ENCODE measurements at places on chromosomes 5 and 9. TPM values are rescaled to one million over a fixed set of nuclear protein-coding genes. Genes with fewer than 3 reads are reported as not detected.

DNA sequence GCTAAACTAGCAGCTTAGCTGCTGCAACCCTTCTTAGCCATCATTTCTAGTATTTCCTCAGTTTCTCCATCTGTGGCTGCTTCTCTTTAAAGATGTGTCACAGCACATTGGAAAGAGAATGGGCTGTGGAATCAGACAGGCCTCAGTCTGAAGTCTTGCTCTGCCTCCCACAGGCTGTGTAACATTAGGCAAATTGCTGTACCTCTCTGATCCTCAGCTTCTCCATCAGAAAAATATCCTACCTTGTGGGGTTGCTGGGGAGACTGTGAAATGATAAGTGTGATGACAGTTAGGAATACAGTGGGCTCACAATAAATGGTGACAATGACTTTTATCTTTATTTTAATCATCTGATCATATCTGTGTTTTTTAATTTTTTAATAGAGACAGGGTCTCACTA lies 17.5 kb upstream of the TRIM14 start:
- DNase-seq: no peak

DNA sequence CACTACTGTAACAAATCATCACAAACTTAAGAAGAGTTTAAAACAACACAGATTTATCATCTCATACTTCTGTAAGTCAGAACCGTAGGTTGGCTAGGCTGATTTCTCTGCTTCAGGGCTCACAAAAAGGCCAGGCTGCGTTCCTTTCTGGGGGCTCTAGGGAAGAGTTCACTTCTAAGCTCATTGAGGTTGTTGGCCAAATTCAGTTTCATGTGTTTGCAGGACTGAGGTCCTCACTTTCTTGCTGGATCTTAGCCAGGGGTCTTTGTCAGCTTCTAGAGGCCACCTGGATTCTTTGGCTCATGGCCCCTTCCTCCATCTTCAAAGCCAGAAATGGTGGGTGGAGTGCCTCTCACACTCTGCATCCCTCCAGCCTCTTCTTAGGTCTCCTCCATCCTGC lies 76.0 kb downstream of the ACTBL2 start:
- no peak for DNase-seq

DNA sequence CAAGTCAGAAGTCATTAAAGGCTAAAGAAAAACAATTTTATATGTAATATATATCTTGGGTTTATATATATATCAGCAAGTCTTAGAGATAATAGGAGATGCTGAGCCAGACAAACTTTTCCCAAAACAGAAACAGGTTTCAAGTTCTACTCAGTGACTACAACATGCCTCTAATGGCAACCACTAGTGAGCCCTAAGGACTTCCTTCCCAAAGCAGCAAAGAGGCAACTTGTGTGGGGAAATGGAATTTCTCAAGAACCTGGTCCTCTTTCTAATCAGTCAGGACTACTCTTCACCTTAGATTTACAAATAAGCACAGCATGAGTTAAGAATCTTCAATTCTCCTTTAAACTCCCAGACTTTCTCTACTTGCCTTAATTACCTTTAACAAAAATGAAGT lies 17.6 kb downstream of the RNF38 start:
- DNase-seq: no peak

- DNase-seq: no peak
Measured at GRCh38 chr9:4422495-4422894, 67.8 kb upstream of the SLC1A1 start.

DNA sequence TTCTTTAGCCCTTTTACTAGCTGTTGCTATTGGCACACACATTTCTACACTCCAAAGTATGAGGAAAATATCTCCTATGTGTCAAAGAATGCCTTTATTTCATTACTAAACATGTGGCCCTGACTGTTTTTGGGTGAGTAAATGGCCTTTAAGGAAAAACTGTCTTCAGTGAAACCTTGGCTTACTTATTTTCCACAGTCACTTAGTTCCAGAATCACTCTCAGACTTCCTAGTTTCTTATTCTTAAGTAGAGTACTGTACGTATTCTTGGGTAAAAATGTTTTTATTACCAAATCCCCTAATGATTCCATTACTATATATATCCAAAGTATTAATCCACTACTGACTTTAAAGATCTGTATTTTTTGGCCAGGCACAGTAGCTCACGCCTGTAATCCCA lies 27.5 kb downstream of the ERP44 start:
- DNase-seq: no peak

GRCh38 chr5:150700246-150700593 lies 642 bp downstream of the RBM22 start:
- no peak for DNase-seq

GRCh38 chr5:90843443-90843842 lies 284.8 kb downstream of the ADGRV1 start:
- DNase-seq: no peak

GRCh38 chr9:6632516-6633183 lies 12.9 kb downstream of the GLDC start:
- DNase-seq: peak; percentile 50

DNA sequence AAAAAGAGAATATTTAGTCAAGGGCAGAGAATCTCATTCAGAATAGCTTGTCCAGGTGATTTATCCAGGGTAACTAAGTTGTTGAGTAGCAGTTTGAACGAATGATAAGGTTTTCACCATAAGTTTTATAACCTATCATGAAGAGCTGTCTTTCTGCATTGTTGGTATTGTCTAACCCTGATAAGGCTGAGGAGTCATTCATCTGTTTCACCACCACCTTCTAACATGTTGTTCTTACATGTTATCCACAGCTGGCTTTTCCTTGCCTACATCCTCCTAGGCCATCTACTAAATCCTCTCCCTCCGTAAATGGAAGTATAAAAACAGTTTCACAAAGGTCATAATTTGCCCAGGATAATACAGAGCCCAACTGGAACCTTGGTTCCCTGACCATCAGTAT lies 24.1 kb downstream of the ZNF462 start:
- DNase-seq: no peak

DNA sequence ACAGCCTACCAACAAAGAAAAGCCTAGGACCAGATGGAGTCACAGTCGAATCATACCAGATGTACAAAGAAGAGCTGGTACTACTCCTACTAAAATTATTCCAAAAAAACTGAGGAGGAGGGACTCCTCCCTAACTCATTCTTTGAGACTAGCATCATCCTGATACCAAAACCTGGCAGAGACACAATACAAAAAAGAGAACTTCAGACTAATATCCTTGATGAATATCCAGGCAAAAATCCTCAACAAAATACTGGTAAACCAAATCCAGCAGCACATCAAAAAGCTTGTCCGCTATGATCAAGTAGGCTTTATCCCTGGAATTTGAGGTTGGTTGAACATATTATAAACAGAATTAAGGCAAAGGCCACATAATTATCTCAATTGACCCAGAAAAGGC lies 900.4 kb upstream of the ARRDC3 start:
- DNase-seq: no peak

- no peak for DNase-seq
Measured at GRCh38 chr9:71602652-71603051, 165.7 kb downstream of the CEMIP2 start.

- DNase-seq: no peak
Measured at GRCh38 chr5:14810282-14810681, 61.3 kb downstream of the ANKH start.

DNA sequence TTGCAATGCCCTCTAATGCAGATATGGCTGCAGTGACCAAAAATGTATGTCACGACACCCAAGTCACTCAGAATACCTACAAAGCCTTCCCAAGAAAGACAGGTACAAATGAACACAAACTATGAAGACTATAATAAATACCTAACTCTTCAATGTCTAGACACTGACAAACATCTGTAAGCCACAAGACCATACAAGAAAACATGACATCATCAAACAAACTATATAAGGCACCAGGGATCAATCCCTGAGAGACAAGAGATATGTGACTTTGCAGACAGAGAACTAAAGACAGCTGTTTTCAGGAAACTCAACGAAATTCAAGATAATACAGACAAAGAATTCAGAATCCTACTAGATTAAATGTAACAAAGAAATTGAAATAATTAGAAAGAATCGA lies 603.7 kb downstream of the CDH9 start:
- DNase-seq: no peak

GRCh38 chr5:96569770-96570169 lies 92.4 kb upstream of the CAST start:
- DNase-seq: no peak

DNA sequence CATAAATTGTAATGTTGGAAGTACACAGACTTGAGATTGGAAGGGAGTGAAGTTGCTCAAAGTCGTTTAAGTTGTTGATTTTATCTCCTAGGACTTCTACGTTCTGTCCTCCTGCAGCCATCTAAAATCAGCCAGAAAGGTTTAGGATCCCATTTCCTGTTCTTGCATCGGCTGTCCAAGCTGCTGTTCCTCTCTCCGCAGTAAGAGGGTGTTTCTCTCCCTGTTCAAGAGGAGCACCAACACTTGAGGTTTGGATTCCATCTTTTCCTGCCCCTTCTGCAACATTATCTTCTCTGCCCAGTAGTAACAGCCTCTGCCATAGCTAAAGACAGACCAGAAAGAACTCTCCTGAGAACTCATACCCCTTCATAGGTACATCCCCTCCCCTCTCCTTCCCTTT lies 373.4 kb downstream of the GADD45G start:
- no peak for DNase-seq

- no peak for DNase-seq
Measured at GRCh38 chr5:32646061-32646969, 61.0 kb downstream of the SUB1 start.

- no peak for DNase-seq
Measured at GRCh38 chr9:109771087-109771486, 8.9 kb upstream of the PALM2AKAP2 start.

DNA sequence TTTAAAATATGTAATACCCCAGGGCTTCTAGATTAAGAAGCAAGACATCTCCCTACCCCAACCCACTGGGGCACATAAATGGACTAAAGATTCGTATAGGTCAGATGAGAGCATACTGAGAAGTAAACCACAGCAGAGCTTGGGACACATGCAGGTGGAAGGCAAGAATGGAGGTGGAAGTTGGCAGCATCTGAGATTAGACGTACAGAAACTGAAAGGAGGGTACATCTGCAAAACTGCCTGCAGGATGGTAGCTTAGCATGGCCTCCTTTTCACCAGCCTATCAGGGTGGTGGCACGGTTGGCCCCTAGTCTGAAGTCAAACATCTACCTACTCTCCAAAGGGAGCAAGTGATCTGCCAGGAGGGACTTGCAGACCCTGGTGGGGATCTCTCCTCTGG lies 181.8 kb downstream of the TSSK1B start:
- peak; percentile 13 for DNase-seq

GRCh38 chr9:82706786-82707185 lies 356.2 kb downstream of the RASEF start:
- DNase-seq: no peak

- DNase-seq: peak; percentile 74
Measured at GRCh38 chr5:159106569-159107282, 7.0 kb upstream of the EBF1 start.

DNA sequence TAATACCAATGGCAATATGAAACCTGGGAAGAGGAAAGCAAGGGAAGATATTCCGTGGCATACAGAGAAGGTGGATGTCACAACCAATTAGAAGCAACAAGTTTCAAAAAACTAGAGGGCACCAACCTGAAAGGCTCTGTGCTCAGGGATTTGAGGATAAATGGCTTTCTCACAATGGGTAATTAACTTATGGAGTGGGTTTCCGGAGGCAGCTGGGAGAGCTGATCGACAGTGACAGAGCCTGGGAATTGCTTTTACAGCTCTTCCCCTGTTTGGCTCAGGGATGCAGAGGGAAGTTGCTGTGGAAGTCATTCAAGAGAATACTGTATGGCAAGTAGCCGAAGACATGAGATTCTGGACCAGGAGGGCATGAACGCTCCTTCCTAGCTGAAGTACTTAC lies 237.0 kb downstream of the KIF4B start:
- no peak for DNase-seq

GRCh38 chr5:44740660-44741059 lies 68.1 kb upstream of the MRPS30 start:
- DNase-seq: no peak

GRCh38 chr9:89305868-89306267 lies 5.1 kb upstream of the CKS2 start:
- DNase-seq: no peak

- DNase-seq: no peak
Measured at GRCh38 chr9:86585422-86586143, 231.4 kb upstream of the TUT7 start.

GRCh38 chr5:132646583-132647266 lies 11.2 kb upstream of the IL13 start:
- DNase-seq: no peak

- DNase-seq: no peak
Measured at GRCh38 chr9:115594557-115594956, 476.6 kb upstream of the TNC start.

- DNase-seq: no peak
Measured at GRCh38 chr9:99415606-99416005, 193.5 kb downstream of the SEC61B start.

- DNase-seq: no peak
Measured at GRCh38 chr9:19203058-19203457, 27.4 kb upstream of the DENND4C start.

DNA sequence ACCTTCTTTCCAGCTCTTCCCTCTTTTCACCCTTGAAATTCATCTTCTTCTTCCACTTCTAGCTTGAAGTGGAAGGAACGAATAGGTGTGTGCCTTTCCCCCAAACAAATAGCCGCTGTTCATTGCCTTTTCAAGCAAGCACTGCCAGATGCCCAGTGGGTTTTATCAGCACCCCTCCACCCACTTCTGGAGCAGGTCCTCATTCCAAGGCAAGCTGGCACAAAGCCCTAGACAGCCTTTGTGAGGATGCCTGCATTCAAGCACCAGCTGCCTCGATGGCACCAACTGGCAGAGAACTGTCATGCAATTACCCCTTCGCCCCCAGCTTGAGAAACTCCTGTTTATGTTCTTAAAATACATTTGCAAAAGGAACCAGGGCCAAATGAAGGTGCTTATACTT lies 36.5 kb downstream of the SERINC5 start:
- DNase-seq: no peak

DNA sequence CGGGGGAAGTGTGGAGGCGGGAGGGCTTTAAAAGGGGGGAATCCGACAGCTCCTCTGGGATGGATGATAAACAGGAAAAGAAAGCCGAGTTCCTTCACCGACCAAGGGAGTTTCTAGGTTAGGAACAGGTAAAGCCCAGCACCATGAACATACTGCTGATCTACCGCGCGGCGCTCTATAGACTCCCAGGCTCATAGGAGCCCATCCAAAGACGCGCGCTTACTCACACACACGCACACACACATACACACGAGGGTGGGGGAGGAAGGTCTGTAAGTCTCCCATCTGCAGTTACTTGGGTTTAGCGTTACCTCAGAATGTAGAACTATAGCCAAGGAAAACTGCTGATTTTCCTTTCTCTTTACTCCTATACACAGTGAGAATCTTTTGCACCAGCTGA lies 2.6 kb upstream of the GABRB2 start:
- no peak for DNase-seq

- no peak for DNase-seq
Measured at GRCh38 chr5:125257997-125258396, 511.6 kb upstream of the ZNF608 start.

INSL4 gene
- not detected for total RNA-seq

LCN15 gene
- not detected for total RNA-seq

LRRC19 gene
- 79.1 TPM for total RNA-seq

PCDHB9 gene
- 1.6 TPM for total RNA-seq

PCDHB11 gene
- 0.95 TPM for total RNA-seq

NR2F1 gene
- 2.8 TPM for total RNA-seq

TAF11L5 gene
- not detected for total RNA-seq

SLC4A9 gene
- total RNA-seq: not detected

SLC25A48 gene
- total RNA-seq: 2.6 TPM

LECT2 gene
- not detected for total RNA-seq

ECM2 gene
- 0.37 TPM for total RNA-seq

UBE2QL1 gene
- total RNA-seq: 0.37 TPM

Measured in transverse colon (tissue), 4 donors.